SHP77 (cell line): ENCODE measurements at places on chromosomes 12 and 14.

GRCh38 chr14:92481386-92481785 lies 32.2 kb upstream of the RIN3 start:
- no peak for DNase-seq

DNA sequence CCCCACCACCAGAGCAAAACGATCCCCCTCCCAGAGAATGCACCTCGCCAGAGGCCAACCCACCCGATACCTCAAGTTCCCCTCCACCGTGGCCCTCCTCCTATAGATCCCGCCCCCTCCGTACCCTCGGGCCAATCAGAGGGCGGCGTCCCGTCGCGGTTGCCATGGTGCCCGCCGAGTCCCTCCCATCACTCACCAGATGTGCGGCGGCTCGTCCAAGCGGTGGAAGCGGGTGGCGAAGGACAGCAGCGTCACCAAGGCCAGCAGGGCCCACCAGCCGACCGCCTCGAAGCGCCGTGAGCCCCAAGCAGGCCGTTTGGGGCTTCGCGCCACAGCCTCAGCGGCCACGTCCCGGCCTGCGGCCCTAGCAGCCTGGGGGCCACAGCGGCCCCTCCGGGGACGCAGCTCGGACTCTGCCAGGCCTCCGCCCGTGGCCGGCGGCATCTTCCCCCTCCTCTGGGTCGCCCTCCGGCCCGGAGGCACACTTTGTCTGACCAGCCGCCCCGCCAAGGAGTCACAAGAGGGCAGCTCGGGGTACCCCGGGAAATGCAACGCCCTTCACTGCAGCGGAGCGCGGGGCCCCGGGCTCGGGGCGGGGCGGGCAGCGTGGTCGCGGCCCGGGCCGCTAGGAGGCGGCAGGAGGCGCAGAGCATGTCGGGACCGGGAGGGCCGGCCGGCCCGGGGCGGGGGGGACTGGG lies at the start of gene POMT2:
Gene POMT2, minus strand, starts transcription at position 646 of the 698 bp plus-strand sequence. Its CDS starts 202 bp downstream, at position 444.
- DNase-seq: peak; percentile 86

DNA sequence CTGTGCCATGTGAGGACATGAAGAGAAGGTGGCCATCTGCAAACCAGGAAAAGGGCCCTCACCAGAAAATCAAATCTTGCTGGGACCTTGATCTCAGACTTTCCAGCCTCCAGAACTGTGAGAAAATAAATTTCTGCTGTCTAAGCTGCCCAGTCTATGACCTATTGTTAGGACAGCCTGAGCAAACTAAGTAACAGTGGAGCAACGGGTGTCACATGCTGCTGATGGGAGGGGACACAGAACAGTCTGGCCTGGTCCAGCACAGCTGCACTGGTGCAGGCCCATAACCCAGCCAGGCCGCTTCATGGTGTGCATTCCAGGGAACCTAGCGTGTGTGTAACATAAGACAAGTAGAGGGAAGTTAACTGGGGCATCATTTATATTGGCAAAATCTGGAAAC lies 42.1 kb downstream of the GRIP1 start:
- DNase-seq: no peak

- no peak for DNase-seq
Measured at GRCh38 chr12:52354200-52354599, 13.1 kb downstream of the KRT85 start.
